ENCODE measurements at places on chromosomes 4 and X.
A peak's percentile ranks its signal among the peaks of the same experiment; 100 is the strongest.

DNA sequence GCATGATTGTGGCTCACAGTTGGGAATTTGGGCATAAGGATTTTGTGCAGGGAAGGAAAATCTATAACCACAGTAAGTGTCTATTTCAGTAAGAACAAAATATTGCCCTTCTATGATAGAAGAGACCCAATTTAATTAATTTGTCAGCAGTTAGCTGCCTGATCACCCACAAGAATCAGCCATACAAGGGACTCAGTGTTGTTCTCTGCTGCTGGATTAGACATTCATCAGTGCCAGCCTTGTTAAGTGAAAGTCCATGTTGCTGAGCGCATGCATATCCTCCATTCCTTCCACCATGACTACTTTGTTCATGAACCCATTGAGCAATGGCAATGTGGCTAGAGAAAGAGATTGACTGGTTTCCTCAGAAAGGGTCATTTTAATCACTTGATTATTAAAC is 125.3 kb upstream of the PDHA2 start:
- no peak for DNase-seq

DNA sequence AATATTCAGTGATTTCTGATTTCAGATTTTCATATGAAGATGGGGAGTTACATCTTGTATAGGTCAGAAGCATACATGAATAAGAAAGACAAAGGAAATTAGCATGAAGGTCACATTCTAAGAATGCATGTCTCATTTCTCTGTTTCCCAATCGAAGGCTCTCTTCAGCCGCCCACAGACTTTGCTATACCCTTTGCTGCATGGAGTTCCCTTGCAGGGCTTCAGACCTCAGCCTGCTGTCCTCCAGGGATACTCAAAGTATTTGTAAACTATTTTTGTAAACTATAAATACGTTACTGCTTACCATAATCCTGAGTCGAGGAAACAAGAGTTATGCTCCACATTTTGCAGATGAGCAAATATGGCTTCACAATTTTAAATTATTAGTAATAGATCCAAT is 738.4 kb downstream of the PCDH18 start:
- no peak for DNase-seq

GRCh38 chrX:40010550-40011321 is 87.0 kb downstream of the BCOR start:
- DNase-seq: no peak

- DNase-seq: peak; percentile 75
These were observed 8.6 kb upstream of the HS6ST2 start for GRCh38 chrX:132967049-132967448.

Data from NCI-H1105 treated with DMSO at 0.1 percent for 48 hours (cell line).